ENCODE measurements at places on chromosomes 11 and 22. TPM values are rescaled to one million over a fixed set of nuclear protein-coding genes. Genes with fewer than 3 reads are reported as not detected.
A peak's percentile ranks its signal among the peaks of the same experiment; 100 is the strongest.

- peak; percentile 62 for DNase-seq
Measured at GRCh38 chr22:25488244-25489020, 76.0 kb upstream of the GRK3 start.

Gene CATSPERZ
- not detected for total RNA-seq

Gene SLC25A1
- 165 TPM for total RNA-seq

Gene UPK2
- not detected for total RNA-seq

GRCh38 chr11:9773524-9773923, 109.6 kb downstream of the SWAP70 start:
- DNase-seq = no peak

DNA sequence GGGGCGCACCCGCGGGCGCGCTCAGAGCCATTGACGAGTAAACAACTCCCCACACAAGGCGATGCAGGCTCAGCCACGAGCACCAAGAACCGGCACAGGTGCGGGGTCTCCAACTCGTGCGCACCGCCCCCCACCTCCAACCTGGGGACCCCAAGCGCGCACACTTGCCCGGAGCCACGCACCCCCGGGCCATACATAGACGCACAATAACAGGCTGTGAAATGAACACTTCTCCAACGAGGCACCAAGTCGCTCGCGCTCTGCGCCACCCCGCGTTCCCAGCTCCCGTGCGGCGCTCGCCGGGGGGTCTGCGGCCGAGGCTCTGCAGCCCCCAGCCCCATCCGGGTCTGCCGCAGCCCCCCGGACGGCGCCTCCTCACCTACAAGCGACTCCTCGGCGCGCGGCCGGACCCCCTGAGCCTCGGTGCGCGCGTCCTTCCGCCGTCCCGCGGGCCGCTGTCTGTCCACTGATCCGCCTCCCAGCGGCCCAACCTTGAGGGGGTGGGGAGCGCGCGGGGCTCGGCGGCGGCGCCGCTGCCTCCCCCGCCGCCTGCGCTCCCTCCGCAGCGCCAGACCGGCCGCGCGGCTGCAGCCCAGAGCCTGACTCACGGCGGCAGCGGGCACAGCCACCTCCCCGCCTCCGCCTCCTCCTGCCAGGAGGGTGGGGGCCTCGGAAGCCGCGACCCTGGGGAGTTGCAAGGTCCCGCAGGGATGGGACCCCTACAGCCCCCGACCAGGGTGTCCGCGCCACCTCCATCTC, 1.6 kb downstream of the IFITM10 start:
- DNase-seq = peak; percentile 50

Gene SMIM35
- total RNA-seq = not detected

DNA sequence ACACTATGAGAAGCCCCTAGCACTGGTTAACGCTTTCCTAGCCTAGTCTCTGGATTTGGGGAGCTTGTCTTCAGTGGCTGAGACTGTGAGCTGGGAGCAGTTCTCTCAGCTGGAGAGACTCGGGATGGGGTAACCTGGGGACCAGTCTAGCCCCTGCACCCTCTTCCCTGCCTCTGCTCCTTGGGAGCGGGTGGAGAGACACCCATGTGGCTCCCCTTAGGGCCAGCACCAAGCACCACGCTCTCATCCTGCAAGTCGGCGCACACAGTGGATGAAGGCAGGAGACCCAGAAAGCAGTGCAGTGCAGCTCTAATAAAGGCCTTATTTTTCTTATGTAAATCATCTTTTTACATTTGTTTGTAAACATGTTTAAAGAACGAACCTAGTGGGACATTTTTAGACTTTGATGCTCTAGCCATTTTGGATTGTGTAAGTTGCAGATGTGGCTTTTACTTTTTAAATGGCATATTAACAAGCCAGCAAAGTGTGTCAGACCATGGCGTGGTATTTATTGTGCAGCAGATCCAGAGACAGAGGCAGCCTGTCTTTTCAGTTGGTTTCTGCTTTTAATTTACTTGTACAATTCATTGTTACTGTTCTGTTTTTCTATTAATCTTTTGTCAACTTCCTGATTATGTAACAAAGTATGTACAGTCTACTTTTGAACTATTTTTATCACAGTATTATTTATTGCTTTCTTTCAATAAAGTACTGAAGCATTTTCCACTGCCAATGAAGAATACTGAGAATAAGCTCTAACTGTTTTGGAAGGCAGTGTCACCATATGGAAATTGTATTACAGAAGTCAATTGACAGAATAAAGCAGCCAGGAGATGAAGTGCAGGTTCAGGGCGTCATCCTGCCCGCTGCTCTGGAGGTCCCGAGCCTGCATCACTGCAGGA, 14.4 kb upstream of the CTTN start:
- no peak for DNase-seq

Gene OR10A2
- total RNA-seq = not detected

DNA sequence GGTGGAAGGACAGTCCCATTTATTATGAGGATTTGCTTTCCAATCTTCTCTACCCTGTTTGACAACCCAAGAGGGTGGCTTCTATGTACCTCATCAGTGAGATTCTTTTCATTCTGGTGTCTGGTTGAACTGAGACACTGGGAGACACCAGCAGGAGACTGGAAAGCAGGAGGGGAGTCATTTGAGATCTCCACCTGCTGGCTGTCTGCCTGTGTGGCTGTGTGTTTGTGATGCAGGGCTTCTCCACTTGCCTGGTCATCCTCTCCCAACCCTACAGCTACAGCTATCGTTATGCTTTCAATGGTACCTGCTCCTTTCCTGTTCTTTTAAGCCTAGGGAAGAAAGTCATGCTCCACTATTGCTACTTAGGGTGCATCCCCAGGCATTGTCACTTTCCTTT, 48.6 kb downstream of the MRGPRX1 start:
- no peak for DNase-seq

GRCh38 chr22:43941449-43941848, 13.8 kb upstream of the SAMM50 start:
- DNase-seq = no peak

DNA sequence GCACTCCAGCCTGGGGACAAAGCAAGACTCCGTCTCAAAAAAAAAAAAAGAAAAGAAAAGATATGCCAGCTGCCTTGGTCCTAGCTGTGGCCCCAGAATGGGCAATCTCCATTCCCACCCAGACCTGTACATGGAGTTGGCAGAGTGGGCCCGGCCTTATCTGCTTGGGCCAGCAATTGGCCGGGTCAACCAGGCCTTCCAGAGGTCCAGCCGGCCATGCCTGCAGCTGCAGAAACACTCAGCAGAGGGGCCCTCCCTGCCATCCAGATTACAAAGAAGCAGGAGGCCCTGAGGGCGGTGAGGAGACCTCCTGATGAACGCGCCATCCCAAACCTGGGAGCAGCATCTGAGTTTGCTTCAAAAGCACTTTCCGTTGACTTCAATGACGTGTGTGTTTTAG, 26.9 kb upstream of the ARFGAP3 start:
- no peak for DNase-seq

DNA sequence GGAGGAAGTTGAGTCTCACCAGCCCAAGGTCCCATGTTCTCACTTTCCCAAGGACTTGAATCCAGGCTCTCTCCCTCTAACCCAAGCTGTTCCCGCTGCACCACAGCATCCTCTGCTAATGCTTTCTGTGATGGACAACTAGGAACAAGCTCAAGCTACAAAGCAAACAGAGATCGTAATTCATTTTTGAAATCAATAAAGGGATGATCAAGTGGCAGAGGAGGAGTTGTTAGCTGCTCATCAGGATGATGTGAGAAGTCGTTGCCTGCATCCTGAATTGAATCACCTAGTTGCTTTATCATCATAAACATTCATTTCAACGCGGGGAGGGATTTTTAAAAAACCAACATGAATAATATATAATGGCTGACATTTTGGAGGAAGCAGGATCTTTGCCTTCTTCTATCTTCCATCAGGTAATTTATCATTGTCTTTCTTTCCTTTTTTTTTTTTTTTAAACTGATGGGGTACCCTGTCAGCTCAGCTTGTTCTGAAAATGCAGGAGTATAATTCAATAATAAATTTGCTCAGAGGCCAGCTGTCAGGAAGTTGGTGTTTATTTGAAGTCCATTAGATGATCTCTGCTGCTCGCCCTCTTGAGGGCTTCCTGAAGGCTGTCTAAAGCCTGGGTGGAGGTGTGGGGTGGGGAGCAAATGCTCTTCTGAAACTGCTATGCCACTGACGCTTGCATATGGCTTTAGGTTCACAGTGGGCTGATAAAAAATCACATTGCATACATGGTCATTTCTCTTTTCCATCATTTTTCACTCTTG, 174.4 kb upstream of the NARS2 start:
- no peak for DNase-seq

- no peak for DNase-seq
Measured at GRCh38 chr11:213111-213510, 5.6 kb downstream of the RIC8A start.

DNA sequence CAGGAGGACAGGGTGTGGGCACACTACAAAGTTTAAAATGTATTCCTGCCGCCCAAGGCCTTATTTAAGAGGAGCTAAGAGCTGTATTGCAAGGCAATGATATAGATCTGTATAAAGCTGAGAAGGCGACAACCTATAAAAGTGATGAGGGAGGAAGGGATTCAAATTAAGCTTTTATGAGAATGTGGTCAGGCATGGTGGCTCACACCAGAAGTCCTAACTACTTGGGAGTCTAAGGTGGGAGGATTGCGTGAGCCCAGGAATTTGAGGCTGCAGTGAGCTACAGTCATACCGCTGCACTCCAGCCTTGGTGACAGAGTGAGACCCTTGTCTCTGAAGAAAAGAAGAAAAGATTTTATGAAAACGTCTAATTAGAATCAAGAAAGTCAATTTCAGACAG, 9.7 kb upstream of the GLB1L3 start:
- DNase-seq = no peak

Gene SERPINH1
- total RNA-seq = 50.5 TPM

DNA sequence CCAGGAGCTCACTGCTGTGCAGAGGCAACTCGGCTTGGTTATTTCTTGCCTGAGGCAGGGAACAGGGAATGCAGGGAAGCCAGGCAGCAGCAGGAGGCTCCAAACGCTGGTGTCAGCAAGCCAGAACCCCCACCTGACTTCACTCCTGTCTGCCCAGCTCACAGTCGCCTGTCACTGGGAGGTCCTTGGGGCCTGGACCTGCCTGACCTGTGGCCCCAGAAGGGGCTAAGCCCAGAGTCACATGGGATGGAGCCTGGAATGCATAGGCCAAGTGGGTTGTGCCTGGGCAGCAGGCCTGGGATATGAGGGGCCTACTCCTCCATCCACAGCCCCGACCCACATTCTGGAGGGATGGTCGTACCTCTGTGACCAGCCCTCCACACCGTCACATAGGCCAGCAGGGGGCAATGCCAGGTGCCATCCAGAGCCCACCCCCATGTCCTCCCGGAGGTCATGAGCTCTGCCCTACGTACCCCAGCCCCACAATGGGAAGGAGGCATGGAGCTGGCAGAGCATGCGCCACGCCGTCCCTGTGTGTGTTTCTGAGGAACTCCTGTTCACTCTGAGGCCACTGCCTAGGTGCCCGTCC, 5.2 kb downstream of the RASSF7 start:
- no peak for DNase-seq

DNA sequence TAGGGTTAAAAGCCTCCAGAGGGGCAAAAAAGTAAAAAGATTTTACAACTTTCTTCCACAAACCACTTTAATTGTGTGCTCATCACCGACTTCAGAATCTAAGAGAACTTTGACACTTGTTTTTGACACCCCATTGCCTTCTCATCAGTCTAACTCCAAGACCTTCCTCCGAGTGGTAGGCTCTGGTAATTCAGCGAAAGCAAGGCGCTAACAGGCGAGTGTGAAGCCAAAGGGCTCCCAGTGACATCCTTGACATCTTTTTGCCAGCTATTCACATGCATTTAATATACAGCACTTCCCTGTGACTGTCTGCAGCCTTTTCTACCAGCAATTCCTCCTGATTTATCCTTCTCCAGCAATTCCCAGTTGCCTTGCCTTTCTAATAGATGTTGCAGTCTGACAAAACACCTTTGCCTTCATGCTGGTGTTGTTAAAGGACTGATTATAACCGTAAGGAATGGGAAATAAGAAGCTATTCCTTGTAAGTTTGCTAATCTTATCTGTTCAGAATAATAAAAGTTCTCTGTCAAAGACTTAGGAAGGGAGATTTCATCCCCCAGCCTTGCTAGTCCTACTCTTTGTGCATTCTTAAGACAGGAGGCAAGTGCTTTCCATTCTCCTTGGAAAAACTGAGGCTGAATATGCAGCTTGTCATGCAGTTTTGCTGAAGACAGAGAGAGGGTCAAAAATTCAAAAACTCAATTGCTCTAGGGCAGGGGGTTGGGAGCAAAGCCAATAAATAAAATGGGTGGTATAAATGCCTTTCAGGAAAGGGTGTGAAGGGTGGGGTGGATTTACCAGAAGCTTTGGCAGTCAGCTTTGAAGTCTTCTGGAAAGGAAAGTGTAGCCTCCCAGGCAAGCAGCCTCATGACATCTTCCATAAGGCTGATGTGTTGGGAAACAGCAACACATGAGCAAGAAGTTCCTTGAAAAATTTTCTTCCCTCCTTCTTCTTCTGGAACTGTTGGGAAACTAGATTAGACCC, 39.1 kb downstream of the SNX19 start:
- DNase-seq = no peak

All from mucosa of descending colon (tissue), 3 donors.